ENCODE measurements at places on chromosomes 1 and 21. TPM values are rescaled to one million over a fixed set of nuclear protein-coding genes. Genes with fewer than 3 reads are reported as not detected.

DNA sequence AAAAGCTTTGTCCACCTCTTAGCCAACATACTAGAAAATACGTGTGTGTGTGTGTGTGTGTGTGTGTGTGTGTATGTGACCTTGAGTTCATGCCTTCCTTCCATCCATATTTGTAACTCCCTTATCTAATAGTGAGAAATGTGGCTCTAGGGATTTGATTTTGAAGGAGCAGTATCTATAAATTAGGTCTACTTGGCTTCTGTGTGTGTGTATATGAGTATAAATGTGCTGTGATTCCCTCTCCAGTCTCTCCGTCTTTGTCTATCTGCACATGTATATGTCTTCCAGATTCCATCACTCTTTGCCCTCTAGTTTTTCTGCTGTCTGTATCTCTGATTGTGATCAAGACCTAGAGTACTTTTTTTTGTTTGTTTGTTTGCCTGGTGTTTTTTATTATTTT lies 11.9 kb upstream of the NBL1 start:
- DNase-seq, result no peak

DNA sequence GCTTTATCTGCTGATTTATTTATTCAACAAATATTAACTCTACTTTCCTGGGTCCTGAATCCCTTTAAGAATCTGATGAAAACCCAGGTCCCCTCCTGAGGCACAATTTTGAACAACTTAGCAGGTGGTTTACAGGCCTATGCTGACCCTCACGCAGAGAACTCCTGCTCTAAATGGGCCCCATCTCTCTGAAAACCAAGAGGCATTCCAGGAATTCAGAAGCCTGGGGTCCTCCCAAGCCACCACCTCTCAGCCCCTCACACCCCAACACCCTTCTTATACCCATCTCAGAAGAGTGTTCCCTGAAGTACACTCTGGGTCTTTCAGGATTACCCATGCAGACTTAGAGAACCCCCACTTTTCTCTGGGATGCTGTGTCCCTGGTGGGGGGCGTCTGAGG lies 34.5 kb downstream of the LHX4 start:
- no peak for DNase-seq

- peak; percentile 28 for DNase-seq
These were observed 2.6 kb downstream of the SLAMF8 start for GRCh38 chr1:159829273-159829634.

- no peak for DNase-seq
These were observed 40.3 kb downstream of the SPAG17 start for GRCh38 chr1:118144684-118145083.

GRCh38 chr1:200729863-200730262 lies 8.8 kb upstream of the CAMSAP2 start:
- no peak for DNase-seq

- no peak for DNase-seq
These were observed 103.3 kb downstream of the RABGAP1L start for GRCh38 chr1:174262349-174263241.

GRCh38 chr1:216223486-216223885 lies 199.8 kb downstream of the USH2A start:
- no peak for DNase-seq

- no peak for DNase-seq
These were observed 725.7 kb downstream of the USP25 start for GRCh38 chr21:16455526-16455925.

GRCh38 chr1:179876300-179876715 lies 1.3 kb downstream of the TOR1AIP2 start:
- DNase-seq, result no peak

DNA sequence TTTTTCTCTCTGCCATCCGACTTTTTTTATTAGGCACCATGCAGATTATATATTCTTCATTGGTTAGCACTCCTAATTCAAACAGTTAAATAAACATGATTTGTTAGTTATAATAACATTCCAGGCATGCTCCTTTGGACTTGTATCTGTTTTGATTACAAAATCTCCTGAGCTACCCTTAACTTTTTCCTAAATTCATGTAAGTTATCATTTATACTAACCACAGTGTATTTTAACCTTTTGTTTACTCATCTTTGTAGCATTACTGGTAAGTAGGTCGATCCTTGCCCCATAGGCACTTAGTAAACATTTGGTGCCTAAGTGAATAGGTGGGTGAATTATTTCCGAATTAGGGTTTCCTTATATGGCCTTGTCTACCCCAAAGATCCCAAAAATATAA lies 43.8 kb downstream of the MIER1 start:
- no peak for DNase-seq

DNA sequence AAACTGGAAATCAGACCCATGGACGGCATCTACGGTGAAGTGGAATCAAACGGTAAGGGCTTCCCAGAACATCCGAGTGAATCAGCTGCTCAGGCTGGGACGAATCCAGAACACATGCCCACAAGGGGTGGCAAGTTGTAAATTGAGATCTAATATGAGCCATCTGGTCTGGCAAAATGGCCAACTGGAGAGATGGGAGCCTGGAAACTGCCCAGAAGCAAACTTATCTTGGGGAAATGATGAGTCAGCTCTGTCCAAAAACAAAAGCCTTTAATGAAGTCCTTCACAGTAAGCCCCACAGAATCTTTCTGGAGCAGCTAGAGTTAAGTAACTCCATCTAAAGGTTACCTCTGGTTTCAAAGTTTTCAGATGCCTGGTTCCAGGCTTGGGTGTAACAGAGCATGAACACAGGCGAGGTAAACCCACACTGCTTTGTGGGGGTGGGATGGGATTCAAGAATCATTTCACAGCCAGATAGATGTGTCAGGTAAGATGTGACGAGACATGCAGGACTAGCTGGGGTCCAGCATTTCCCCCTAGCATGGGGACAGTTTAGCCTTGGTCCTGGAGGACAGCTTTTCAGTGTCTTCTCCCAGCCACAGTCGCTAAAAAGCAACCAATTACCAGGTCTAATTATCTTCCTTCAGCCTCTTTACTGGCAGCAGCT lies 10.5 kb upstream of the SRP9 start:
- DNase-seq, result no peak

DNA sequence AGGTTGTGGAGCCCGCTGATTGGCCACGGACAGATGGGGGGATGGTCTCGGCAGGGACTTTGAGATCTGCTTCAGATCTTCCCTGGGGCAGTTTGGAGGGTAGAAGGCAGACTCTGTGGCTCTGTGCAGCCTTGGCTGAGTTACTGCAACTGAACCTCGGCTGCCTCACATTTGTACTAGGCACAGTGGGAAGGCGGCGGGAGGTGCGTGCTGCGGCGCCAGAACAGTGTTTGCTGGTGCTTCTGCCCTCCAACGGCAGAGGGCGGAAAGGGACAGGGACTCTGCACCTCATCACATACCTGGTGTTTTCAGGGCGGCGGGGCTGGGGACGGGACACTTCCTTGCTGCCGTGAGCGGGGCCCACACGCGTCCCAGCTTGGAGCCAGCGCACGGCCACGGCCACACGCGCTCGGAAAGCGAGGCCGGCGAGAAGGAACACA lies 26.2 kb downstream of the SLC66A1 start:
- no peak for DNase-seq

DNA sequence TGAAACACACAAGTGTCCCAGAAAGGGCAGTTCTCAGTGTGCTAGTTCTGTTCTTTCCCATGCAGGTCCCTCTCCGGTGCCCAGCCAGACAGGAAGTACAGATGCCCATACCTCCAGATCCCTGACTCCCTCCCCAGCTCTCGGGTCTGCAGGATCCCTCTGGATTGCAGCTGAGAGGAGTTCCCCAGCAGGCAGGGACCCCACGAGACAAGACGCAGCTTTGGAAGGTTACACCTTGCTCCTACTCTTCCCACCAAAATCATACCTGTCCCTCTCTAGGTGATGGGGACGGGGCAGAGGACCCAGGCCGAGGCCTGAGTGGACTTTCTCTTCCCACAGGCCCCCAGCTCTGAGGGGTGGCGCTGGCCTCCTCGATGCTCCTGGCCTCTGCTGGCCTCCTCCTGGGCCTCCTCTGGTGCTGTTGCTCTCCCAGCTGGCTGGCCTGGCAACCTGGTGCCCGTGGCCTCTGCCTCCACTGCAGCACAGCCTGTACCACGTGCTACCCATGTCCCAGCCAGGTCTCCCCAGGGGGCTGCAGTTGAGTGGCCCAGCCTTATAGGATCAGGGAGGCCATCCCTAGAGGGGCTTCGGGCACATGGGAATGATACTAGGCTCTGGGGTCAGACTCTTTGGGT lies 9.4 kb downstream of the LDLRAD2 start:
- DNase-seq, result no peak

DNA sequence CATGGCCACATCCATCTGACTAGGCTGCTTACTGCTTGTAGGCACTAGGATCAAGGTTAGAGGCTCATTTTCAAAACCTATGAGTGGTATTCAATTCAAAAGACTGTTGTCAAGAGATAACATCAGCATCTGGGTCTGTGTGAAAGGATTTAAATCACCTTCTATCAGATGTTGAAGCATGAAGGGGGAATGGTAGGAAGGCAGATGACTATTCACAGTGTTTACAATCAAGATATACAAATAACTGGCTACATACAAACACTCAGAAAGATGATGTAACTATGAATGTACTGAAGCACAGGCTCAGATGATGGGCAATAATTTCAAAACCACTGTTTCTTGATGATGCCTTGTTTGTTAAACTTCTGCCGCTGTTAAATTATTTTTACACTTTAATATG lies 249.2 kb downstream of the SLC45A1 start:
- no peak for DNase-seq

DNA sequence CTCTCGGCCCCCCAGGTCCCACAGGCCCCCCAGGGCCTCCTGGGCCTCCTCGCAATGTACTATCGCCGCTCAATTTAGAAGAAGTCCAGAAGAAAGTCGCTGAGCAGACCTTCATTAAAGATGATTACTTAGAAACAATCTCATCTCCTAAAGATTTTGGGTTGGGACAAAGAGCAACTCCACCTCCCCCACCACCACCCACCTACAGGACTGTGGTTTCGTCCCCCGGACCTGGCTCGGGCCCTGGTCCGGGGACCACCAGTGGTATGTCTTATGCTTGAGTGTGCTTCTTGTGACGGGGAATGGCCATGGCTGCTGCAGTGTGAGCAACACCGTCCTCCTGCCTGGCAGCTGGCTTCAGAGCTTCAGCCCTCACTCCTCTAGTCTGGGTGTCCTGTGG lies 70.2 kb upstream of the DYNLT5 start:
- no peak for DNase-seq

DNA sequence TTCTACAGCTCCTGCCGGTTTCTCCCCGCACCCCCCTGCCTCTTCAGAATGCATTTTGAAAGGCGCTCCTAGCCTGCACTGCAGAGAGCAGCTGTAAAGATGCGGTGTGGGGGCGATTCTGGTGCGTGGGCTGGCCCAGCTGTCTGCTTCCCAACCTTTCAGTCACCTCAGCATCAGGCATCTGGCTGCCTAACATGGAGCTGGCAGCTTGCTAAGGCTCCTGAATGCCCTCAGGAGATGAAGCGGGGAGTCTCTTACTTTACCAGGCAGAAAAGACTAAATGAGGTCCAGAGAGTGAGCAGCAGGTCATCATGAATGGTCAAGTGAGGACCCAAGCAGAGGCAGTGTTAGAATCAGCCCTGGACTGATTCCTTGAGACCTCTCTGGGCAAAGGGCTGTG lies 8.7 kb downstream of the IER5 start:
- no peak for DNase-seq

- no peak for DNase-seq
These were observed 4.2 kb downstream of the MAN1C1 start for GRCh38 chr1:25620701-25621350.

DNA sequence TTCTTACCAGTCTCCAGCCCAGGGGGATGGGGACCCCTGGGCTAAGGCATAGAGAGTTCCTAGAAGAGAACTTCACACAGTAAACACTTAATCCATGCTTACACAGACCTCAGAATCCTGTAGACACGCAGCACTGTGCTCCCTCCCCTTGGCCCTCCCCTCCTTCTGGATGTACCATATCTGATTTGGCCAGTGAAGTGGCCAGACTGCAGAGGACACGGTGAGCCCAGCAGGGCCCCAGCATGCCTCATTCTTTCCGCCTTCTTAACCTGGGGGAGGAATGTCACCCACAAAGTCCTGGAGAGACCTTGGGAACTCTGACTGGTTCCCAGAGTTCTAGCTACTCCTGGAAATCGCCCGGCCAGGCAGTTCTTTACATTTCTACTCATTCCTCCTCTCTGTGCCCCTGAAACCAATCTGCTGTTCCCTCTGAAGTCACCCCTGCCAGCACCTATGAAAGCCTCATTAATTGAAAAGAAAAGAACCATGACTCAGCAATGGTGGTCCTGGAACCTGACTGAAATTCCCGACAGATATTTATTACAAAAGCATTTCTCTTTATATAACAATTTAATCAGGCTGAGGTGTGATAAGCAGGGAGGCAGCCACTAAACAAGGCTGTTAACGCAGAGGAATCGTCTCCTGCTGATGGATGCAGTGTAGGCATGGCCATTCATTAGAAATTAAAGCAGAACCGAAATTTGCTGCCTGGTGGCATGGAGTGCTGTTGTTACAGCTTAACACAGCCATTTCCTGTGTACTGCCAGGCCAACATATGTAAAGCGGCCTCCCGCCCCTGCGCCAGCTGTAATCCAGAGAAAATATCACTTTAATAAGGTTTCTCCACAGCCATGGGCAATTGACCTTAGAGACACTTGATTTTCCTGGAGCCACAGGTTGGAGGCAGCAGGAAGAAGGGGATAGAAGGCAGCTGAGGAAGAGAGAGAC lies 74.6 kb upstream of the KCND3 start:
- no peak for DNase-seq

GRCh38 chr1:156618853-156619581 lies at the start of gene HAPLN2:
TSS of gene HAPLN2 (plus strand) at chr1:156619415. CDS start at chr1:156623491, 4,076 bp downstream.
- peak; percentile 52 for DNase-seq

- DNase-seq, result no peak
These were observed 99.4 kb downstream of the CRYAA start for GRCh38 chr21:43268086-43268803.

GRCh38 chr1:24893431-24893830 lies 36.6 kb downstream of the RUNX3 start:
- no peak for DNase-seq

- DNase-seq, result no peak
These were observed 7.5 kb downstream of the AK2 start for GRCh38 chr1:33029209-33029608.

DNA sequence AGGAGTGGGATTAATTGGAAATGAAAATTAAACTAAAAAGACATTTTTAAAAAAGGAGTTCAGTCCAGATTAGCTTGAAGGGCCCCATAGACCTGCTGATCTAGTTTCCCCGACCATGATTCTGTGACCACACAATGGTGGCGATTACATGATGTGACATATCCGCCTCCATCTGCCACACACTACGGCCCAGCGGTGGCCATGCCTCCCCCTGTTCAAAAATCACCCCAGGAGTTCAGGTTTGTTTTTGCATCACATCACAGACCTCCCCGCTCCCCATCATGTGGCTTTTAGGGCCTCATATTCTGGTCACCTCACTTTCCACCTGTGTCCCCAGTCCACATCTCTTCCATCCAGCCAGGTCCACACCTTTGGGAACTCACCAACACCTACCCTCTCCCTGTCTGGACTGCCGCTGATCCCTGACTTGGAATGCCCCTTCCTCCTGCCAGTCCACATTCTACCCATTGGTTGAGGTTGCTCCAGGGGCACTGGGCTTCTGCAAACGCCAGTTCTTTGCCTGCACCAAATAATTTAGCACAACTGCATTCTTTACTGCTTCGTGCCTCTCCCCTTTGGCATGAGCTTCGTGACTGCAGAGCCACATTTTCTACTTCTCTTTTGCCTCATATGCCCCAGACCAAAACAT lies 38.9 kb downstream of the CD247 start:
- peak; percentile 30 for DNase-seq

C1orf50 gene
- total RNA-seq, result 4.0 TPM

SEC22B gene
- total RNA-seq, result 20.4 TPM

CNKSR1 gene
- 3.2 TPM for total RNA-seq

C1orf115 gene
- total RNA-seq, result 0.78 TPM

TMEM125 gene
- not detected for total RNA-seq

FABP3 gene
- total RNA-seq, result not detected

GCSAML gene
- not detected for total RNA-seq

MCOLN3 gene
- 0.16 TPM for total RNA-seq

ZNF436 gene
- 5.2 TPM for total RNA-seq

UBL4B gene
- not detected for total RNA-seq

TPR gene
- total RNA-seq, result 152 TPM
